ENCODE measurements at places on chromosomes 5 and 9.

GRCh38 chr9:134179595-134179917, 15.2 kb upstream of the RNU6ATAC start:
- no peak for DNase-seq

DNA sequence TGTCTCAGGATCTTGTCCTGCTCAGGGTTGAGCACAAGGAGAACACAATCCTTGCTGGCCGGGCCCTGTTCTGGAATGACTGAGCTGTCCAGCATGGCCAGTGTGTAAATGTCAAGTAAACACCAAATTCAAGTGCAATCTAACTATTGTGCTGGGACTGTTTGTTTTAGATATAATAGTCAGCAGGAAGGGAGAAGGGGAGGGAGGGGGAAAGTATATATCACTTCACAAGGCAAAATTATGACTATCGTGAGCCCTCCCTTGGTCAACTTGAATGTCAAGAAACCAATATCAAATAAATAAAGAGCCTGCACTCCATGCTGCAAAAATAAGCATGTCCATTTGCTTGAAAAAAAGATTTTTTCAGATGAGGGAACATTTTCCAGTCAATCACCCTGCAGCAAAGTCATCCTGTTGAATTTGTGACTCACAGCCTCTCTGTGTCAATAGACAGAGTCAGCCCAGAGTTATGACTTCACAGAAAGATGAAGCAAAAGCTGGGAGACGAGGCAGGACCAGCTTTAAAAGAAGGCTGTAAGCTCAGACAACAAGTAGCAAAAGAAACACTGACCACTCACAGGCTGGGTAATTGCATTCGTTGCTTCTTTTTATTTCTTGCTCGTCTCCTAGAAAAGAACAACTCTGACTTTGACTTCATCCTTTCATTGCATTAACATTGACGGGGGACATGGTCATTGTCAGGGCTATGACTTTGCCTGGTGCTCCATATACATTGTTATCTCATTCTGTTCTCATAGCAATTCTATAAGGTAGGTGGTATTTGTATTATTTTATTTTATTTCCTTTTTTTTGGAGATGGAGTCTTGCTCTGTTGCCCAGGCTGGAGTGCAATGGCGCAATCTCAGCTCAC, 15.3 kb upstream of the KLF4 start:
- peak; percentile 92 for DNase-seq

- DNase-seq: no peak
These were observed 32.8 kb downstream of the PLAC8L1 start for GRCh38 chr5:146072595-146072994.

- DNase-seq: no peak
These were observed 66.1 kb downstream of the PAX5 start for GRCh38 chr9:36967997-36968396.

DNA sequence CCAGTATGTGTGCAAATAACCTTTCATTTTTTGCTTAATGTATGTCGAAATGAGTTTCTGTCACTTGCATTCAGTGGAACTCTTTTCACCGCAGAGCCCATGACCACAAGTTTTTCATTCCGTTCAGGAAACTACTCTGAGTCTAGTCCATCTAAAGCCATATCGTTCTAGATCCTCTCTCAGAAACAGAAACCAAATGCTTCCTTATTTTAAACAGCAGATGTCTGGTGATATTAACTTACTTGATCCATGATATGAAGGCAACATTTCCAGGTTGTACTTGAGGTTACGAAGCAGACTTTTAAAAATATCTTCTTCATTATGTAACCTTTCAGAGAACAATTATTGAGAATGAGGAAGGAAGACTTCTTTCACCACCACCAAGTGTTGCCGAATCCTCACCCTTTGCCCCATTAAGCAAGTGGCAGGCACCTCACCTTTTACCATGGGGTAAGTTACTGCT, 72.4 kb upstream of the GNAQ start:
- no peak for DNase-seq

- DNase-seq: no peak
These were observed 83.5 kb downstream of the COL5A1 start for GRCh38 chr9:134724912-134725604.

GRCh38 chr9:97237311-97237786, 70.1 kb upstream of the CCDC180 start:
- DNase-seq: no peak

- DNase-seq: peak; percentile 37
These were observed 168.8 kb downstream of the GABBR2 start for GRCh38 chr9:98539954-98540353.

GRCh38 chr9:91421971-91422757, 1.5 kb downstream of the NFIL3 start:
- peak; percentile 36 for DNase-seq

DNA sequence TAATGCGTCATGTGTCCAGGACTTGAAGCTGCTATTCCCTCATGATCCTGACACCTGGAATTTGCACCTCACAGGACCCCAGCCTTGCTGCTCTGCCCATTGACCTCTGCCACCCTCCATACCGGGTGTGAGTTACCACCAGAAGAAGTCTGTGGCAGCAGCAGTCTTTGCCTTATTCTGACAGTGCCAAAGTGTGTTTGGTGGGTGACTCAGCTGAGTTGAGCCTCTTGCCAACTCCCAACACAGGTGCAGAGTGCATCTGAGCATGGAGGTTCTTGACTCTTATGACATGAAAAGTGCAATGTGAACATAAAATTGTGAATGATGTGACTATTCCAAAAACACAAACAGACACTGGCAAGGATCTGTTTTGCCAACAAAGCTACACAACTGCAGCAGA, 1166.5 kb upstream of the CDH18 start:
- no peak for DNase-seq

DNA sequence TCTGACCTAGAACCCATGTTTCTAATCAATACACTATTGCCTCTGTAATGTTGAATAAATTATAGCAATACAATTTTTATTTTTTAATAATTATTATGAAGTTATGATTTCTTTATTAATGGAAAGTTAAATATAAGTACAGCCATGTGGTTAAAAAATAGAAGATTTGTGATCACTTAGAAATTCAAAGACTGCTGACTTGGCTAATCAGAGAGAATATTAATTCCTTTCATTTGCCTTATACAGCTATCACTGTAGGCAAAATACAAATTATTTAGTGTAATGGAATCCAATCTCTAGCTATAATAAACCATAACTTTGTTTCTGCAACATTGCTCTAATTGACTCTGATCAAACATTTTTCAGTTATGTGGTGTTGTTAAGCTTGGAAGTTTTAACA, 255.0 kb upstream of the TAS2R1 start:
- no peak for DNase-seq

GRCh38 chr5:80189201-80189600, 66.6 kb downstream of the SERINC5 start:
- DNase-seq: no peak

GRCh38 chr9:22682961-22683699, 236.5 kb downstream of the DMRTA1 start:
- DNase-seq: no peak

GRCh38 chr9:133496861-133497842, 18.3 kb upstream of the SLC2A6 start:
- DNase-seq: no peak

DNA sequence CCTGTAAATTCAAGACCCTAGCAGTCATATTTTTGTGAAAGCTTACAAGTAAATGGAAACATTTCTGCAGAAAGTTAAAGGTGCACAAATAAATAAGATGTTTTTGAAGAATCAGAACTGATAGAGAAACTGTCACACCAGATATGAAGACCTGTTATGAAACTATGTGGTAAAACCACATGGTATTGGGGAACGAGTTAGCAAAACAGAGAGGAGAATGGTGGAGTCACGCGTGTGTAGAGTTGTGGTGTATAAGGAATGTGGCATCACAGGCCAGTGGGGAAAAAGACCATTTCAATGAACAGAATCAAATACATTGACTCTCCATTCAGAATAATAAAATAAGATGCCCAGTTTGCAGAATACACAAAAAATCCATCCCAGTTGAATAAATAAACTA, 477.2 kb downstream of the ICE1 start:
- no peak for DNase-seq

DNA sequence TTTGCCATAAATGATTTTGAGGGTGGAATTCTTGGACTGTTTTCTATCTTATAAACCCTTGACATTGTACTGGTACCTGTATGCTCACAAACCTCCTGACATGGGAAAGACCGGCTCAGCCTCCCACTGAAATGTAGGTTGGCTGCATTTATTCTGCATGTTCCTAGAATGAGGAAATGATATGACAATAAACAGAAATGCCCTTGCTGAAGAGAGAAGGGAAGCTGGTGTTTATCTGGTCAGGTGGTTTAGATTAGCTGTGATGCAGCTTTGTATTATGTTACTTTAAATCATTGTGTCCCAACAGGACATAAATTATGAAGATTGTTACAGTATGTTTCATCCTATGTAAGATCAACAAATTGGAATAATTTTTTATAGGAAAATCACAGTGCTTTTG, 23.1 kb upstream of the CATSPER3 start:
- DNase-seq: no peak

DNA sequence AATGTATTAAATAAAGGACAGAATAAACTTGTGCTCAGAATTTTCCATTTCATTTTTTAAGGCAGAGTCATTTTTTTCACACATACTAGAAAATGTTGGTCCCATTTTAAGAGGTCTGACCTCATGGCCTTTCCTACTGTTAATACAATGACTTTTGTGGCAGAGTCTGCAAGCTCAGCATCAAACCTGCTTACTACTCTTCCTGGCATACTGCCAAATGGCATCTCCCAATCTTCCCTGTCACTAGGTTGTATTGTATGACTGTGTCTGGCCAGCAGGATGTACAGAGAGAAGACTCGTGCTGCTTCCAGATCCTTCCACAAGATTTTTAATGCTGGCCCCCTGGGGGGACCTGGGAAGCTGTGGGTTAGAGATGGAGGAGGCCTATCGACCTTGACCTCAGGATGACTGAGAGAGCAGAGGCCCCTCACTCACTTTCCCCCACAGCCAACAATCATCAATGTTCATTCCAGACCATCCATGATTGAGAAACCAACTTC, 64.7 kb downstream of the BARX1 start:
- DNase-seq: no peak

DNA sequence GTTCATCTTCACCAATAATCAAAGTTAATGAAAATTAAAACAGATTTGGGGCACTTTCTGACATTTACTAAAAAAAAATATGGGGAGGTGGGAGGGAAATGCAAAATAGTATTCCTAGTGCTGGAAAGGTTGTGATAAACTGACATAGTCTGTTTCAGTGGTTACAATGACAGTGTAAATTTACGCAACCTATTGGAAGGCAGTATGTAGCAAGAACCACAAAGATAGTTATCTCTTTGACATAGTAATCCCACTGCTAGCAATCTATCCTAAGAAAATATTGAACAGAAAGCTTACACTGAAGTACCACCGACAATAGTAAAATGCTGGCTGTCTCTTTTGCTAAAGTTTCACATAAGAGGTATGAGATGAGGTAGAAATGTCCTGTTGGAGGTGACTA, 15.1 kb upstream of the EPB41L4B start:
- no peak for DNase-seq

- DNase-seq: no peak
These were observed 26.2 kb upstream of the TCF7 start for GRCh38 chr5:134088291-134088690.

DNA sequence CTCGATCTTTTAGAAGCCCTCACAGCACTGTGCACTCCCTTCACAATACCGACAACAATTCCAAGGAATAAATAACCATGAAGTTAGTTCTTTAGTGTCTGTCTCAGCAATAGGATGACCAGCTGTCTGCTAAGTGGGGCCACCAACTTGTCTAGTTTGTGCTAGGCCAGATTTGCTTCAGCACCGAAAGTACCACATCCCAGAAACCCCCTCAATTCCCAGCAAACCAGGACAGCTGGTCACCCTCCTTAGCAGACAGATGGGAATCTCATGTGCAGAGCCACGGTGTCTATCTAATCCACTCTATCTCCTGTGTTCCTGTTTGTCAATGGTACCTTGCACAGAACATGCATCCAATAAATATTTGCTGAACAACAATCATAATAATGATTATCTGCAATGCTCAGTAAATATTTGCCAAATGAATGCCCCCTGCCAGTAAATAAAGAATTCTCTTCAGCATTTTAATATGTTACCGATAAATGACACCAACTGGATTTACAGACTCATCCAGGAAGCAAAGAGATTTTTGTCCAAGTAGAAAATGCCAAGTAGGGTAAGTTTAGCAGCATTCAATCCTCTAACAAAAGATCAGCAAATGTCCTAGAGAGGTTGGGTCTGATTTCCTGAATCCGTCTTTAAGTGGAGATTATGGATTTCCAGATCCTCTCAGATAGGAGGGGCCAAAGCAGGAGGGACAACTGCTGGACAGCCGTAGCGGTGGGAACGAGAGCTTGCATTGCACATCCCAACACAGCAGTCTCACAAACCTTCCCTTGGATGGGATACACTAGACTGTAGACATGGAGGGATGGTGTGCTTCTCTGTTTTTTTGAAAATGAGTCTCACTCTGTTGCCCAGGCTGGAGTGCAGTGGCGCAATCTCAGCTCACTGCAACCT, 51.9 kb upstream of the ANKRD33B start:
- no peak for DNase-seq

GRCh38 chr5:93926831-93927620, 185.6 kb upstream of the POU5F2 start:
- no peak for DNase-seq

DNA sequence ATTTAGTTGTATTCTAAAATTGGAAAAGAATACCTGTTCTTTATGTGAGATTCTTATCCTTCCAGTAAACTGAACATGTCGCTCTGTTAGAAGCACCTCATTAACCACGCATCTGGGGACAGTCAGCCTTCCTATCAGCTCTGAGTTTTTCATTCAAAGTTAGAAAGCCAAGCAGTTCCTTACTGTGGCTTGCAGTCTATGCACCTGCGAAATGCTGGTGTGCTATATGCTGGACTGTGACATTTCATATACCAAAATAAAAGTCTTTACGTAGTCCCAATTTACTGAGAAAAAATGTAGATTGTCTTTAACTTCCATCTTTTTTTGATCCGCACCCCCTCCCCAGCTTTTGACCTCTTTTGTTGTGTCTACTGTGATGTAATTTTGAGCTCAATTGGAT, 4.3 kb downstream of the ANP32B start:
- DNase-seq: no peak

GRCh38 chr9:107137495-107138202, 145.4 kb upstream of the RAD23B start:
- DNase-seq: no peak

- no peak for DNase-seq
These were observed 1.1 kb upstream of the SPIN1 start for GRCh38 chr9:88387036-88387551.

- DNase-seq: no peak
These were observed 131.3 kb downstream of the PDZD2 start for GRCh38 chr5:31770132-31770720.

DNA sequence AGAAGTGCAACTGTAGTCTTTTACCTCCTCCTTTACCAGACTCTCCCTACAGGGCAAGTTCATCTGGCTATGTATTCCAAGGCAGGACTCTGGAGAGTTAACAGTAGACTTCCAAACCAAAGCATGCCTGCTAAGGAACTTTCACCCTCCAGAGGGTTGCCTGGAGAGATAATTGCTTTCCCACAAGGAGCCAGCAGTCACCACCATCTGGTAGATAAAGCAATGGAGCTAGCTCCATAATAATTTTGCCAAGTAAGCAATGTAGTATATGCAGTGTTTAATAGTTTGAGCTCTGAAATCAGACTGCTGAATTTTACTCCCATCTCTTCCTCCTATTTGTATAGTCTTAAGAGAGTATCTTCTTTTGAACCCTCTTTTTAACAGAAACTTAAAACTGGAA, 566.8 kb upstream of the PTGER4 start:
- DNase-seq: no peak

GRCh38 chr5:56465769-56466135, 232.6 kb upstream of the ANKRD55 start:
- no peak for DNase-seq

- DNase-seq: peak; percentile 64
These were observed 148.9 kb downstream of the RXRA start for GRCh38 chr9:134475011-134475790.

- DNase-seq: no peak
These were observed 412.9 kb upstream of the CCNH start for GRCh38 chr5:87825583-87825982.

Measured in brain microvascular endothelial cell (primary cell).